KBM-7 (cell line): ENCODE measurements at places on chromosomes 3 and 15.

DNA sequence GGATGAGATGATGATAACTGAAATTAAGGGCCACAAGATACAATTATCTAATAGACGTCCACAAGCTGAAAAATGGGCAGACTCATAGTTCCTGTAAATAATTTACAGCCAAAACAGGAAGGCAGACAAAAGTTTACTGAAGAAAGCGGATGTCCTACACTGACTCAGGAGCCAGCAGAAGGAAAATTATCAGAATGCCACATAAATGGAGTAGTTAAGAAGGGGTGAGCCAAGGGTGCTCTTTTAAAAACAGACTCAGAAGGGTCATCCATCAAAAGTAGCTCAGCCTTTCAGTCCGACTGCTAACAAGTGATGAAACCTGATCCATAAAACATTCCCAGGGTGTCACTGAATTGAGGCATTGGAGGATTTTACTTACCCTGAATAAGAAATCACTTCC lies 39.8 kb downstream of the TUSC7 start:
- no peak for DNase-seq

- peak; percentile 27 for DNase-seq
These were observed 39.8 kb downstream of the CGGBP1 start for GRCh38 chr3:88019024-88019423.

- no peak for DNase-seq
These were observed 48.3 kb upstream of the CCDC50 start for GRCh38 chr3:191280882-191281281.

DNA sequence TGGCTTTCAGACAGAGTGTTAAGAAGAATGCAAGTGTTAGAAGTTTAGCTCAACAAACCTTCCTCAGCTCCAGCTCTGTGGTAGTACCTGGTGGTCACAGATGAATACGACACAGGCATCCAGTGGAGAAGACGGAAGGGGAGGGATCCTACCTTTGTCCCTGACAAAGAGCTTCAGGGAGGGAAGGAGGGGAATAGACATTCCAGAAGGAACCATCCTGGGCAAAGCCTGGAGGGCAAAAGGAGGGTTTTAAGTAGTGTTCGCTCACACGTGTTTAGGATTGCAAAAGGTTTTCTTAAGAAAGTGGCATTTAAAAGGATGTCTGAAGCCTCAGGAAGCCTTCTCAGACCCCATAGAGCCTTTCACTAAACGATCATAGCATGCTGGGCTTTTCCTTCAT lies 2.8 kb downstream of the CHCHD4 start:
- no peak for DNase-seq

DNA sequence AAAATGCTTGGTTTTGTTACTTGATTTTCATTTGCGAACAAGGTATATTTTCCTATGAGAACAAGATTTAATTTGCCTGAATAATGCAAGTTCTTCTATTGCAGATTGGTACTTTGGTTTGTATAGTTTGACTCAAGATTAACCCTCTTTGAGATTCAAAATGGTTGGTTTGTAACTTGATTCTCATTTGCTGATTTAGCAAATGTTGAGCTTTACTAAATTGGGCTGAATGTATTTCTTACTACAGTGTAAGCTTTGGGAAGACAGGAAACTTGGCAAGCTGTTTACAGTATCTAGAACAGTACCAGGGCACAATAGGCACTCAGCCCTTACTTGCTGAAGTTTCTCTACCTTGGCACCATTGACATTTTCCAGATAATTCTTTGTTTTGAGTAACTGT lies 3.7 kb upstream of the SYNPR start:
- DNase-seq: no peak

- DNase-seq: no peak
These were observed 2.4 kb downstream of the SKOR1 start for GRCh38 chr15:67827562-67828277.

- DNase-seq: no peak
These were observed 39.0 kb downstream of the CHAC1 start for GRCh38 chr15:40992241-40992741.

- peak; percentile 73 for DNase-seq
These were observed 756 bp downstream of the CLPX start for GRCh38 chr15:65184305-65184867.

- peak; percentile 33 for DNase-seq
These were observed 21.6 kb downstream of the ACSBG1 start for GRCh38 chr15:78212546-78213424.

DNA sequence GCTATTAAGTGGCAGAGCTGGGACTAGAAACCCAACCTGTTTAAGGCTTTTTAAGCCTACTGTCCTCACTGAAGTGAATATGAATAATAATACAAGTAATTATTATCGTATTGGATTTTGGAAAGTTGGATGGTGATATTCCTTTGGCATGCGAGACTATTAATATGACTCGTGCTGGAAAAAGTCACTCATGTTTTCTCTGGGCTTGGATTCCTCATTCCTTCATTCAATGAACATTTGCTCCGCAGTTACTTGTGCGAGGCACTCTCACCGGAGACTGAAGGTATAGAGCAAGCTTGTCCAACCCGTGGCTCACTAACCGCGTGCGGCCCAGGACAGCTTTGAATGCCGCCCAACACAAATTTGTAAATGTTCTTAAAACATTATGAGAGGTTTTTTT lies 694 bp downstream of the PLAAT1 start:
- no peak for DNase-seq

DNA sequence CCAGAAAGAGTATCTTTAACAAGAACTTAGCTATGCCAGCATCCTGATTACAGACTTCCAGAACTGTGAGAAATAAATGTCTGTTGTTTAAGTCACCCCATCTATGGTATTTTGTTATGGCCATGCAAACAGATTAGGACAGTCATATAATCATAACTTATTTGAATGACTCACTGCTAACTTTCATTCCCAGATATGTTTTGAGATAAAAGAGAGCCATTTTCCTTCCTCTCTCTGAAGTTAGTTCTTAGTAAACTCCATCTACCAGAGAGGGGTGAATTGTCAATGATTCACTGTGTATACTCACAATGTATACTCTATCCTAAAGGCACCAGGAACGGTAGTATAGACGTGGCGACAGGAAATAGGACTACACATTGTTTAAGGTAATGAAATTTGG lies 179.4 kb upstream of the DPH6 start:
- no peak for DNase-seq

GRCh38 chr15:92747047-92747446 lies 91.5 kb upstream of the FAM174B start:
- DNase-seq: no peak

GRCh38 chr15:25797936-25798901 lies 64.9 kb downstream of the ATP10A start:
- no peak for DNase-seq

GRCh38 chr3:15345066-15345607 lies 12.8 kb upstream of the SH3BP5 start:
- no peak for DNase-seq

- peak; percentile 23 for DNase-seq
These were observed 130.6 kb upstream of the FHIT start for GRCh38 chr3:61381745-61382392.

GRCh38 chr3:52070724-52071621 lies 14.6 kb upstream of the DUSP7 start:
- DNase-seq: no peak

- no peak for DNase-seq
These were observed 77.5 kb downstream of the CCNL1 start for GRCh38 chr3:157082305-157082982.

- DNase-seq: no peak
These were observed 78.7 kb upstream of the MME start for GRCh38 chr3:155001289-155002010.

DNA sequence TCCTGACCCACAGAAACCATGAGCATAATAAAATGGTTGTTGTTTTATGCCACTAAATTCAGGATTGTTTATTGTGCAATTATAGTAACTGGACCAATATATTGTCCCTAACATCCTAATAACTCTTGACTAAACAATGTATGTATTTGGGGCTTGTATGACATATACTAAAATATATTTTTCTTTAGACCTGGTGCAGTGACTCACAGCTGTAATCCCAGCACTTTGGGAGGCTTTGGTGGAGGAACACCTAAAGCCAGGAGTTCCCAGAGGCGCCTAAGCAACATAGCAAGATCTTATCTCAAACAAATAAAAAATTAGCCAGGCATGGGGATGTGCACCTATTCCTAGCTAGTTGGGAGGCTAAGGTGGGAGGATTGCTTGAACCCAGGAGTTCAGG lies 180.4 kb downstream of the SUCNR1 start:
- no peak for DNase-seq

DNA sequence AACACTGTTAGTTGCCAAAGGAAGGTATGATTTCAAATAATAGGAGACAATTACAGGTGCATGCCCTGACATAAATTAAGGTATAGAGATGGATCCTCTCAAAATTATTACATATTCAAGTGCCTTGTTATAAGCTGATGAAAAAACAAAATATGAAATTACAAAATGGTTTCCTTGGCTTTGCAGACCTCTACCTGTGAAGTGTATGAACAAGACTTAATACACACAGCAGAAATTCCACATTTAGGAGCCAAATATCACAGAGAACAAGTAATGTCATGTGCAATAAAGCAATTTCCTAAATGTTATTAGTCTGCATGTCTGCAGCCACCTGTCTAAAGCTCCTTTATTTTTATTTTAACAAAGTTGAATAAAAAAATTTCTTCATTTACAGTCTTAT lies 151.5 kb downstream of the ALCAM start:
- DNase-seq: no peak

- DNase-seq: peak; percentile 41
These were observed 7.0 kb downstream of the MAPKAPK3 start for GRCh38 chr3:50623840-50624474.

DNA sequence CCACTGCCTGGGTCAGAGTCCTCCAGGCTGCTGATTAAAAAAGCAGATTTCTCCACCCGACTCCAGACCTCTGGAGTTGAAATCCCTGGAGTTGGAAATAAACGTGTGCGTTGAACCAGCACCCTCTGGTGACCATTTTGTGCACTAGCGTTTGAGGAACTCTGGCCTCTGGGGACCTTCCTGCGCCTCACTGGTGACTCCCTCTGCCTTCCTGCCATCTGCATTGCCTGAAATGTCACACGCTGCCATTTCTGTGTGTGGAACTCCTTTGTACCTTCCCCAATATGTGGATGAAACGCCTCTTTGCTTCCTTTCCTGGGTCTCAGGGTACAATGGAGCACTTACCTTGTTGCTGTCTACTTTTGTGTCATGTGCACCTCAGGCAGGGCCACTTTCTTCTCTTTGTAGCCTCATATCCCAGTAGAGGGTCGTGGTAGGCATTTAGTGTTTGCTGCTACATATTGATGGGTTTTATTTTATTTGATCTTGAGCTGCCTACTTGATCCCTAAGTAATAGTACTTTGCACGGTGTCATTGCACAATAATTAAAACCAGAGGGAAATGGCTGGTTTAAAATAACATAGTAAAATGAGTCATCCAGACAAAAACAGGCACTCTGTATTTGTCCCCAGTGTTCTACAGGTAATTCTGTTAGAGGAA lies 56.8 kb downstream of the GPR171 start:
- peak; percentile 87 for DNase-seq

- DNase-seq: no peak
These were observed 1.8 kb upstream of the AP2M1 start for GRCh38 chr3:184172681-184173373.

DNA sequence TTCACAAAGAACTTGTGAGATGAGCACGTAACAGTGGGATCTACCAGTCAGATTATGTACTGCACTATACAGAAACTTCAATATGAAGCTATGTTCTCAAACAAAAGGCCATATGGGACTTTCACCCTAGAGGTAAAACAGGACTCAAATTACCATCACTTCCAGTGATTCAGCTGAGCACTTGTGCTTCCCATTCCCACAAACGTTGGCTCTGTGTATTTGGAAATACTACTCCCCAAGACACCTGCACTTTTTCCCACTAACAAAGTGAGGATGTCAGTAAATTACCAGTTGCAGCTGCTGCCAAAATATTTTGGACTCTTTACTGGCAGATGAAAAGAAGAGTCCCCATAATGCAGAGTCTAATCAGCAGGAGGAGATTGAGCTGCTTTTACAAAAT lies 1570.1 kb downstream of the SI start:
- no peak for DNase-seq

DNA sequence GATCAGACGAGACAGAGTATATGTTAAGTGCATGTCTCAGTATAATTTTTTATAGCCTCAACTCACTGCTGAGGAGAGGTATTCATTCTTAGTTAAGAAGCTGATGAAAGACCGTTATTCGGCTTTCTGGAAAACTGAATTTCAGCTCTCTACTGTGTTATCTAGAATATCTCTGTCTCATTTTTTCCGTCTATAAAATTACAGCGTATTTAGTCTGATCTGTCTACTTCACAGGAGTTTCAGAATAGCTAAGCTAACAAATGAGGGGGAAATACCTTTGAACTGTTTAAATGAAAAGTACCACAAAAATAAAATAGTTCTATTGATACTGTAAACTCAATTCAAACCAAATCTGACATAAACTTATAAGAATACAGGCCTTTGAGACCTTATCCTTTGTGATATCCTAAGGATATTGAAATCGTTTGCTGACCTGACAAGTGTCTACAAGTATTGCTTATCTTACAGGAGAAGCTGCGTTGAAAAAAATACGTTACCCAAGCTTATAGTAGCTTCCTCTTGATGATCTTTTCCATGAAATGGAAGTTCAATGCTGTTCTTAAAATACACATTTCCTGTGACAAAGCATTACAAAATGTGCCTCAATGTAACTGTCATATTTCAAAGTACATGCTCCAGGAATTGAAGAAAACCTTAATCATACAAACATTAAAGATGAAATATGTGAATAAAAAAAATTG lies 104.6 kb downstream of the IL1RAP start:
- DNase-seq: peak; percentile 83

DNA sequence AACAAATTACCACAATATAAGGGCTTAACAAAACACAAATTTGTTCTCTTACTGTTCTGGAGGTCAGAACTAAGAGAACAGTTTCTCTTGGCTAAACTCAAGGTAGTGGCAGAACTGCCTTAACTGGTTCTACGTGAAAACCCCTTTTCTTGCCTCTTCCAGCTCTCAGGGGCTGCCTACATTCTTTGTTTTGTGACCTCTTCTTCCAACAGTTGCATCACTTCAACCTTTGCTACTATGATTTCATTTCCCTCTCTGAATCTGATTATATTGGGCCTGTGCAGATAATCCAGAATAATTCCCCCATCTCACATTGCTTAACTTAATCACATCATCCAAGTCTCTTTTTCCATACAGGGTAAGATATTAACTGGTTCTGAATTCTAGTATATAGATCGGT lies 624.6 kb downstream of the ZPLD1 start:
- DNase-seq: no peak
